ENCODE measurements at places on chromosomes 3 and 15.

GRCh38 chr15:28101983-28102441 lies 2.9 kb upstream of the OCA2 start:
- DNase-seq, result no peak
- H3K27me3 ChIP-seq, result peaks cover 29% of the 10 kb centered on the region
- H3K4me3 ChIP-seq, result no peak overlapping the region
- H3K4me1 ChIP-seq, result peaks cover 28% of the 10 kb centered on the region
- H3K36me3 ChIP-seq, result no peaks in the 10 kb centered on the region

- no peak overlapping the region for H3K27ac ChIP-seq
- no peak for DNase-seq
- H3K4me3 ChIP-seq, result no peak overlapping the region
- H3K36me3 ChIP-seq, result no peaks in the 10 kb centered on the region
- H3K27me3 ChIP-seq, result peaks cover 4% of the 10 kb centered on the region
These were observed 20.9 kb downstream of the GREM1 start for GRCh38 chr15:32738666-32739065.

GRCh38 chr3:146110161-146110560 lies 50.8 kb downstream of the PLOD2 start:
- no peak overlapping the region for H3K4me3 ChIP-seq
- no peak overlapping the region for H3K27ac ChIP-seq
- H3K27me3 ChIP-seq, result no peaks in the 10 kb centered on the region
- no peak for DNase-seq
- no peaks in the 10 kb centered on the region for H3K36me3 ChIP-seq

DNA sequence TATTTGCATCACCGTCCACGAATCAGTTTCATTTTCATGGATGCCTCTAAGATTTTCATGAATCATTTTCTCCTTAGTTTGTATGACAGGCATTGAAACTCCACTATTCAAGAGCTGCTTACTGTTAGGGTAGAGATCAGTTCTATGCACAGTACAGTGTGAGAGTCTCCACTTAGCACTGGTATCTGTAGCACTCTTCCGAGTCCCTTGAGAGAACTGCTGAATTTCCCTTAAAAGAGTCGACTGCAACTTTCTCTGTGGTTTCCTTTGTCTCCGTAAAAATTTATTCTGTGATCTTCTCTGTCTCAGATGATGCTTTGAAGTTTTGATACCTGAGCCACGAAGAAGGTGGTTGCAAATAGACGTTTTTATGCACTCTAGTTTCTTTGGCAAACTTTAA lies 14.8 kb downstream of the GTPBP8 start:
- H3K27ac ChIP-seq, result peak overlapping the region; percentile 65
- peak overlapping the region; percentile 79 for H3K4me3 ChIP-seq
- H3K4me1 ChIP-seq, result peaks cover 14% of the 10 kb centered on the region
- DNase-seq, result no peak

DNA sequence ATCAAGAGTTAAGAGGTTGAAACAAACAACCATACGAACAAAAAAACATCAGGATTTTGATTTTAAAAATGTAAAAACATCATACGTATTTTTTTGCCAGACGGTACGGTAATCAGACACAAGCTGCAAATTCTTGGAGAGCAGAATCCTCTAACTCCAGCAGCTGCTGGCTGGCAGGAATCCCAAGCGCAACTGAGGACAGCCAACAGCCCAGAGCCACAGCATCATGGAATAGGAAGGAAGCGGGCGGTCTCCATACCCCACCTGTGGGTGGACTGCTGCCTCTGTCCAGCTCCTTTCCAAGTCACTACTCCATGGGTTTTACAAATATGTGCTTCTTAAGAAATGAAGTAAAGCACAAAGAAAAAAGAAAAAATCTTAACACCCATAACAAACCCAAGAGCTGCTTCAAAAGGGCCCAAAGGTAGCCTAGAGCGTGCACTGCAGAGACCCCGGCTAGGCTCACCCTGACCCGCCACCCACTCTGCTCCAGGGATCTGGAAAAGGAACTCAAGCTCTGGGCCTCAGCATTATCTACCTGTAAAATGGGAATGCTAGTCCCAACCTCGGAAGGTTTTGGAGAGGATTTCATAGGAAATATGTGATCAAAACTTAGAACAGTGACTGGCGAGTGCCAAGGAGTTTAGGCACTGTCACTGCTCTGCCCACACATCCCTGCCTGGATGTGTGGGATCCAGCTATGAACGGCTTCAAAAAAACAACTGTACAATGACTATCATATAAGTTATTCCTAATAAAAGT lies 33.4 kb downstream of the ZXDC start:
- H3K4me1 ChIP-seq, result no peaks in the 10 kb centered on the region
- DNase-seq, result no peak
- no peaks in the 10 kb centered on the region for H3K27me3 ChIP-seq
- no peak overlapping the region for H3K4me3 ChIP-seq
- H3K36me3 ChIP-seq, result peaks cover 37% of the 10 kb centered on the region
- no peak overlapping the region for H3K27ac ChIP-seq

DNA sequence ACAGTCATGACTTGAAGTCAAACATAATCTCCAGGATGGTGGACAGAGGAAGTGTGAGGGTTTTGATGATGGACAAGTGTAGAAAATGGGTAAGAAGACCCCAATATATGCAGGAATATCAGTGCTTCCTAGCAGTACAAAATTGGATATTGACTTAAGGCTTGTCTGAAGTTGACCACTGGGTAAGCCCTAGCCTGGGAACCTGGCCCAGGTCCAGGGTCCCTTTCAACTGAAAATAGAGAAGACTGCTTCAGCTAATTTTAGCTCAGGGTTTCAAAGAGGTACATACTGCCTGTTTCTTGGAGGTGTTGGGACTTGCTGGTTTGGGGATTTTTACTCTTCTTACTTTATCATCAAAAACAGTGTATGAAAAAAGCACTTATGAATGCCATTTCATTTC lies 4.7 kb downstream of the NR1D2 start:
- H3K27me3 ChIP-seq, result no peaks in the 10 kb centered on the region
- H3K27ac ChIP-seq, result peak overlapping the region; percentile 62
- H3K4me3 ChIP-seq, result peak overlapping the region; percentile 56
- no peak for DNase-seq
- peaks cover 6% of the 10 kb centered on the region for H3K36me3 ChIP-seq
- peaks cover 54% of the 10 kb centered on the region for H3K4me1 ChIP-seq

DNA sequence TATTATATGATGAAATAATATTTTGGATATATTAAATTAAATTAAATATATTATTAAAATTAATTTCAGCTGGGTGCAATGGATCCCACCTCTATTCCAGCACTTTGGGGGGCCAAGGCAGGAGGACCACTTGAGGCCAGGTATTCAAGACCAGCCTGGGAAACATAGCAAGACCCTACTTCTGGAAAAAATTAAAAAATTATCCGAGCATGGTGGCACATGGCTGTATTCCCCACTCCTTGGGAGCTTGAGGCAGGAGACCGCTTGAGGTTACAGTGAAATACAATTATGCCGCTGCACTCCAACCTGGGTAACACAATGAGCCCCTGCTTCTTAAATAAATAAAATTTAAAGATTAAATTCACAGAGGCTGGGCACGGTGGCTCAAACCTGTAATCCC lies 61.4 kb downstream of the SH3BP5 start:
- peak overlapping the region; percentile 31 for H3K4me3 ChIP-seq
- H3K4me1 ChIP-seq, result peaks cover 78% of the 10 kb centered on the region
- H3K27me3 ChIP-seq, result no peaks in the 10 kb centered on the region
- peak overlapping the region; percentile 87 for H3K27ac ChIP-seq
- no peak for DNase-seq
- H3K36me3 ChIP-seq, result peaks cover 10% of the 10 kb centered on the region

DNA sequence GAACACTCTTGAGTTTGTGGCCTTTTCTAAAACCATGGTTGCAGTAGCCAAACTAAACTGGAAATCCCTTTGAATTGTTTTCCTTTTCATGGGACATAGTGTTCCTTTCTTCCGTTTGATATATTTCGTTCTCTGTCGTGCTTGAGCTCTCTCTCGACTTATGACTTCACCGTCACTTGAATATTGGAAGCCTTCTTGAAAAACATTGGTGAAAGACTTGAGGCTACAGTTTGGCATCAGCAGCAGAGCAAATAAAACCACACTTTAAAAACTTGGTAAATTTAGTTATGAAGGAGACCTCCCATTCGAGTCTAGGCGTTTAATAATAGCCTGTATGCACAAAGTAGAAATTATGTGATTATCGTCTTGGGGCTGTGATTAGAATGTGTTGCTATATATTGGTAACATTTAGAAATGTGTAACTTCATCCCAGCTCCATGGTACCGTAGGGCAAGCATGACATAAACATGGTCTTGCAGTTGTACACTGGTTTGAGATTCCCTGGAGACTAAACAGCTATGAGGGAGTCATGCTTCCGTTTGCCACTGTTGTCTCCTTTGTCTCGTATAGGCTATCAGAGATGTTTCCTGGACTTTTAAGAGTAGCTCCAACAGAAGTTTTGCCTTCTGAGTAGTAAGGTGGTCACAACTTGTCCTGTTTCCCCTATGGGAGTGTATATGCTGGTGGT lies 122.3 kb downstream of the PTPRG start:
- no peak overlapping the region for H3K27ac ChIP-seq

DNA sequence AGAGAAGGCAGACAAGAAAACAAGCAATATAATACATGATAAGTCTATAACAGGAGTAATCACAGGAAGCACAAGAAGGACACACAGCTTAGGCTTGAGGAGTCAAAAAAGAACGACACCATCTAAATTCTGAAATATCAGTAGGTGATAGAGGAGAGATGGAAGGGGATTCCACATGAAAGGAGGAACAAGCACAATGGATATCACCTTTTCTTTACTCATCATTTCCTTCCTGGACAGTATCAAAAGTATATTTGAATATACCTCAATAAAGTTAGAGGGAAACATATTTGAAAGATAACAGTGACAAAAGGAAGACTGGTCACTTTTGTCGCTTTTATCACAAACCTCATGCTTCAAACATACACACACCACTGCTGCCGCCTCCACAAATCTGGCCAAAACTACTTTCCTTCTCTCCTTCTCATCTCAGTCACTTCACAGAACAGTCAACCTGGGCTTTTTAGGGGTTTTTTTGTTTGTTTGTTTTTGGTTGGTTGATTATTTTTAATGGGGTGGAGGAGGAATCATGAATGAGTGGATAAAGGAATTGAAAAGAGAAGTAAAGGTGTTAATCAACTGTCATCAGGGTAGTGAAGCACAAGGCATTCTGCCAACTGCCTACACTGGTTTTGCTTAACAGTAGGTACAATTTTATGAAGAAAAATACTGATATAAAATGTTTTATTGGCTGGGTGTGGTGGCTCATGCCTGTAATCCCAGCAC lies 18.5 kb downstream of the DENND4A start:
- H3K4me3 ChIP-seq, result peak overlapping the region; percentile 17
- H3K4me1 ChIP-seq, result peaks cover 14% of the 10 kb centered on the region
- H3K27ac ChIP-seq, result no peak overlapping the region
- H3K27me3 ChIP-seq, result no peaks in the 10 kb centered on the region

DNA sequence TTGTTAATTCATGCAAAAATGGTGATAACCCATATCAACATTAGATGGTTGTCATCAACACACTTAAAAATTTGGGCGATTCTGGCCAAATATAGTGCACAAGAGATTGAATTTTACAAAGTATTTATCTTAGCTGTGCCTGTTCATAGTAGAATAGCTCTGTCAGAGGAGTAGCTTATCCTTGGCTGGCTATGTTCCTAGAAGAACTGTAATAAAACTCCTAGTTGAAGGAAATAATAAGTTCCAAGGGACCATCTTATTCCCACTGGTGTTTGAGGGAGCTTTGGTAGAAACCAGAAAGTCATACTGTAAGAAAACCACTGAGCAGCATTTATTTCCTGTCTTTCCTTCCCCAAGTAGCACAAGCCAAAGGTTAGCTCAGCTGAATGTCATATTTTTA lies 201.8 kb downstream of the GRM7 start:
- no peaks in the 10 kb centered on the region for H3K4me1 ChIP-seq
- no peaks in the 10 kb centered on the region for H3K36me3 ChIP-seq
- H3K27me3 ChIP-seq, result no peaks in the 10 kb centered on the region
- DNase-seq, result no peak

GRCh38 chr3:32996048-32996754 lies 44.8 kb downstream of the CCR4 start:
- peak overlapping the region; percentile 71 for H3K27ac ChIP-seq
- no peaks in the 10 kb centered on the region for H3K27me3 ChIP-seq
- H3K4me3 ChIP-seq, result peak overlapping the region; percentile 30
- peaks cover 81% of the 10 kb centered on the region for H3K4me1 ChIP-seq
- no peak for DNase-seq
- H3K36me3 ChIP-seq, result no peaks in the 10 kb centered on the region

DNA sequence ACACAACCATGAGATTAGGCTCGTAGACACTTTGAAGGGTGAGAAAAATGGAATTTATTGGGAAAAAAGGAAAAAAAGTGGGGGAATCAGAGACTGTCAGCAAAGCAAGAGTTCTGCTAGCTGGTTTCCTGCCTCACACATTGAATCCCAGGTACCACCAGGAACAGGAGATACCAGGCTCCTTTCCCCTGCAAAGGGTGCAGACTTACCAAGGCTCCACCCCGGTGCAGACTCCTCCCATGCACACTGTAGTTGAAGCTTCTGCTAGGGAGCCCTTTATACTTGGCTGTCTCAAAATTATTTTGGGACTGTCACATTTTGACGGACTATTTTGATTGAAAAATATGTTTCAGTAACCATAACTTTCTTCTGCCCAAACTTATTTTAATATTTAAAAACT lies 819.9 kb upstream of the GBE1 start:
- no peaks in the 10 kb centered on the region for H3K4me1 ChIP-seq
- no peak overlapping the region for H3K4me3 ChIP-seq
- no peak for DNase-seq

GRCh38 chr15:69854001-69854400 lies 243.7 kb downstream of the TLE3 start:
- no peak overlapping the region for H3K4me3 ChIP-seq
- DNase-seq, result no peak
- no peaks in the 10 kb centered on the region for H3K27me3 ChIP-seq
- no peak overlapping the region for H3K27ac ChIP-seq
- H3K4me1 ChIP-seq, result no peaks in the 10 kb centered on the region

- peaks cover 53% of the 10 kb centered on the region for H3K36me3 ChIP-seq
- H3K27me3 ChIP-seq, result no peaks in the 10 kb centered on the region
- H3K4me1 ChIP-seq, result peaks cover 3% of the 10 kb centered on the region
- H3K4me3 ChIP-seq, result no peak overlapping the region
- DNase-seq, result no peak
These were observed 6.8 kb upstream of the CHST14 start for GRCh38 chr15:40463886-40464545.

- no peak overlapping the region for H3K27ac ChIP-seq
- H3K4me1 ChIP-seq, result no peaks in the 10 kb centered on the region
- DNase-seq, result no peak
- H3K4me3 ChIP-seq, result no peak overlapping the region
These were observed 169.6 kb upstream of the IL12A start for GRCh38 chr3:159818997-159819500.

GRCh38 chr3:20038699-20039465 lies 1.4 kb upstream of the KAT2B start:
- peak; percentile 22 for DNase-seq
- H3K4me1 ChIP-seq, result peaks cover 39% of the 10 kb centered on the region
- H3K36me3 ChIP-seq, result no peaks in the 10 kb centered on the region

DNA sequence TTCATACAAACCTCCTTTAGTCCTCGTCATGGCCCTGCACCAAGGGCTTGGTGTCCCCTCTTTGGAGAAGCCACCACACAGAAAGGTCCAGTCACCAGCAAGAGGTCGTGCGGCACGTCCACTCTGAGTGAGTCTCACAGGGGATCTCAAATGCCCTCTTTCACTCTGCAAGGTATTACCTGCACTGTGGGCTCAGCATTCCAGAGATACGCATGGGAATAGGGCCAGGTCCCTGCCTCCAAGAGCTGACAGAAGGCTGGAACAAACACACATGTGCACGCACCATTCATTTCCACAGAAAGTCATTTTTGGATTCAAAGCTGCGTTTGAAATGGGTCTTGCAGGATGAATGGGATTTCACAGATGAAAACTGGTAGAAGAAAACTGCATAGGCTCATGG lies 50.4 kb upstream of the TJP1 start:
- H3K4me1 ChIP-seq, result no peaks in the 10 kb centered on the region
- H3K4me3 ChIP-seq, result no peak overlapping the region
- H3K27ac ChIP-seq, result no peak overlapping the region
- no peak for DNase-seq

All from CD4-positive, CD25-positive, alpha-beta regulatory T cell (primary cell).